ENCODE measurements at places on chromosomes 11 and 22. TPM values are rescaled to one million over a fixed set of nuclear protein-coding genes. Genes with fewer than 3 reads are reported as not detected.

DNA sequence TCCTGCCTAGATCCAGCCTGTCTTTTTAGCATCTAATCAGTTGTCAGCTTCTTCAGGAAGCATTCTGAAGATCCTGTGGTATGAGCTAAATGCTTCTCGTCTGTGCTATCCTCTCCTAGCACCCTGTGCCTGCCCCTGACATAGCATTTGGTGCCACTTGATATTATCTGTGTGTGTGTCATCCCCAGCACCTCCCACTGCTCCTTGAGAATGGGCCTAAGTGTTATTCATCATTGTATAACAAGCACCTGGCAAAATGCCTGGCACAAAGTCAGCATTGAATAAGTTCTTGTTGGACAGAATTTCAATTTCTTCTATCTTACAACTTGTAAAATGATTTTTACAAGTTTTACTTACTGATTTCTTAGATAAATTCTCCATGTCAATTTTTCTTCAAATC, 28.1 kb upstream of the OLFML1 start:
- no peak for DNase-seq
- no peaks in the 10 kb centered on the region for H3K36me3 ChIP-seq
- H3K27me3 ChIP-seq = no peaks in the 10 kb centered on the region
- peak overlapping the region; percentile 29 for H3K27ac ChIP-seq
- H3K4me3 ChIP-seq = no peak overlapping the region

DNA sequence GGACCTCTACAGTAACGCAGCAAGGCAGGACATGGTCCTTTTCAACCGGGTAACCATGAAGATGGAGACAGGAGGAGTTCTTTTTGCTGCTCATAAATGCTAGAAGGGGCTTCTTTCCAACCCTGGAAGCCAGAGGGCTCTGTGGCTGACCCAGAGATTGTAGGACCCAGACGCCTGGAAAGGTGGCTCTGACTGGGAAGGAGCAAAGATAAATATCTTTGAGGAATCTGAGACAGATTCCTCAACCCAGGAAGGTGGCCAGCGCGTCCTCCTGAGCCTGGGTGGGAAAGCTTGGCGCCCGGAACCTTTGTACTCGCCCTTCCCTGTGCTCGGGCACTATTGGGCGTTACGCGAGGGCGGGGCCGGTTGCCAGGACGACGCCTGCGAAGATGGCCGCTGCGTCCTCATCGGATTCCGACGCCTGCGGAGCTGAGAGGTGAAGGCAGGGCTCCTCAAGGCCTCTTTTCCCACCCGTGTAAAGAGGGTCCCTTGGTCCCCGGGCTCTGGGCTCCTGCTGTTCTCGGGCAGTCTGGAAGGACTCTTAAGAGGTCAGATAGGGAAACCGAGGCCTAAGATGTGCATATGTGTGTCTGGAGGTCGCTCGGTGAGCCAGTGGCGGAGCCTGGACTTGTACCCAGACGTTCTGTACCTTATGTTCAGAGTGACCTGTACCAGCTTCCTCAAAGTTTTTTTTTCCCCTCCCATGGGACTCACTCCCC, at the start of gene BBS1:
Gene BBS1 (plus strand): TSS at position 365 of the 719 bp plus-strand sequence. CDS start 25 bp downstream, at position 390.
- H3K27ac ChIP-seq = peak within 1 kb of the TSS; percentile 81
- H3K4me3 ChIP-seq = peak within 1 kb of the TSS; percentile 89
- peak; percentile 61 for DNase-seq
- peaks cover 14% of the 10 kb centered on the region for H3K4me1 ChIP-seq

OR8A1 gene
- total RNA-seq = not detected

DNA sequence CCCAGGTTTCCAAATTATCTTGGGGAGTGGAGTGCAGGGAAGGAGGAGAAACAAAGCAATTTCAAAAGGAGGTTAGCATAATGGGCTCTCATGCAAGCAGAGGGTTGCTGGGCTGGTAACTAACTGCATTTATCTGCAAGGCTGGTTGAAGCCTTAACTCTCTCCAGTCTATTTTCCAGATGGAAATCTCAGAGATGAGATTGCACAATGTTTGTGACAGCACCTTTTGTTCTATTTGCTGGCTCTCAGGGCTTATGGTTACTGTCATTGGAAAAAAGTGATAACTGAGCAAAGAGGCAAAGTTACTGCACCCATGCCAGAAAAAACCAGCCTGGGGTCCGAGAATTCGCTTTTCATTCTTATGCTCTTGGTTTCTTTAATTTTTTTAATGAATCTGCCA, 33.2 kb downstream of the ABCC8 start:
- no peaks in the 10 kb centered on the region for H3K36me3 ChIP-seq
- no peak overlapping the region for H3K27ac ChIP-seq
- H3K4me1 ChIP-seq = peaks cover 8% of the 10 kb centered on the region
- peaks cover 39% of the 10 kb centered on the region for H3K27me3 ChIP-seq

GRCh38 chr22:19806213-19807160, 45.9 kb downstream of the TBX1 start:
- no peak overlapping the region for H3K27ac ChIP-seq
- no peaks in the 10 kb centered on the region for H3K36me3 ChIP-seq
- peak; percentile 8 for DNase-seq

KCNQ1 gene
- total RNA-seq = 18.6 TPM

GDPD4 gene
- total RNA-seq = not detected

- DNase-seq = no peak
- no peaks in the 10 kb centered on the region for H3K4me1 ChIP-seq
- no peaks in the 10 kb centered on the region for H3K36me3 ChIP-seq
- H3K27ac ChIP-seq = no peak overlapping the region
Observed at GRCh38 chr11:131353766-131354165, 16.6 kb upstream of the NTM start.

- H3K4me1 ChIP-seq = peaks cover 5% of the 10 kb centered on the region
- peaks cover 3% of the 10 kb centered on the region for H3K36me3 ChIP-seq
- no peak overlapping the region for H3K4me3 ChIP-seq
- DNase-seq = no peak
- H3K27me3 ChIP-seq = peaks cover 23% of the 10 kb centered on the region
- H3K27ac ChIP-seq = no peak overlapping the region
Observed at GRCh38 chr22:35575116-35575748, 34.6 kb downstream of the RASD2 start.

DNA sequence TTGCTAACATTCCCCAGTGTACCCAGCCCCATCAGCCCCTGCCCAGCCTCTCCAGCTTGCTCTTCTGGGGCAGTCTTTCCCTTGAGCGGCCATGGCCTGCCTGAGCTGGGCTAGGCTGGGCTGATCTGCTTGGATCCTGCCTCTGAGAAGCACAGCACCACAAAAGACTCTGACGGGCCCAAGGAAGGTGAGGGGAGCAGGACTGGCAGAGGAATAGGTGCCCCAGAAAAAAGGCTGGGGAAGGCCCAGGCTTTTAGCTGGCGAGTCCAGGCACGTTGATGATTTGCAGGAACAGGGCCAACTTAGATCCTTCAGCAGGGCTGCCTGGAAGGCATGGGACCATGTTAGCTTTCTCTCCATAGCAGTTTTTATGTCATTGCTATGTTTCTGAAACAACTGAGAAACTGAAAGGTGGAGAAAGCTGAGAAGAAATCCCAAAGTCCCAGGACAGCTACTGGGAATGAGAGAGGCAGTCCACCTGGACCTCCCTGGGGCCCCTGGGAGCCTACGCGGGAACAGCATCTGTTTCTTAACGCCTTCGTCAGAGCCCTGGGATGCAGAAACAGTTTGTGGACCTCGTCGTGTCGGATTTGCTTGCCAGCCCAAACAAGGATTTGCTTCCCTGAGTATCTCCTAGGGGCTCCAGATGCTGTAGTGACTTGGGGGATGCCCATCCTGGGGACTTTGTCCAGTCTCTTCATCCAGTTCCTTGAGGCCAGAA, 24.4 kb upstream of the FXYD6 start:
- no peak overlapping the region for H3K4me3 ChIP-seq
- H3K4me1 ChIP-seq = peaks cover 8% of the 10 kb centered on the region
- H3K27me3 ChIP-seq = peaks cover 20% of the 10 kb centered on the region
- H3K36me3 ChIP-seq = peaks cover 5% of the 10 kb centered on the region

EFCAB6 gene
- total RNA-seq = 0.16 TPM

DNA sequence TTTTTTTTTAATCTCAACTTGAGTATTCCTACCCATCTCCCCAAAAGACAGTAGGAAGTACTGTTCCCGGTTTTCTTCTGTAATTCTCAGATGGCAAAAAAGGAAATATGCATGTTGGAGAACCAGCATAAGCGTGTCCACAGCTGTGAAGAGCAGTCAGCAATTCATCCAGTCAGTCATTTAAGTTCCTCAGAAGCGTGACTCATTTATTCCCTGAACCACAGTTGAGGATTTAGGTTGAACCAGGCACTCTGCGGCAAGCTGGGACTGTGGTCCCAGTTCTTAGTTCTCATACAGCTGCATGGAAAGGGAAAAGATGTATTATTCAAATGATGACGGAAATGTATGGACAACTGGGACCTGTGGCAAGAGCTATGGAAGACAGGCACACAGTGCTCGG, 61.0 kb upstream of the MYO18B start:
- H3K27me3 ChIP-seq = peaks cover 6% of the 10 kb centered on the region
- no peak for DNase-seq
- no peak overlapping the region for H3K4me3 ChIP-seq
- H3K36me3 ChIP-seq = no peaks in the 10 kb centered on the region

VSIG10L2 gene
- total RNA-seq = not detected

DNA sequence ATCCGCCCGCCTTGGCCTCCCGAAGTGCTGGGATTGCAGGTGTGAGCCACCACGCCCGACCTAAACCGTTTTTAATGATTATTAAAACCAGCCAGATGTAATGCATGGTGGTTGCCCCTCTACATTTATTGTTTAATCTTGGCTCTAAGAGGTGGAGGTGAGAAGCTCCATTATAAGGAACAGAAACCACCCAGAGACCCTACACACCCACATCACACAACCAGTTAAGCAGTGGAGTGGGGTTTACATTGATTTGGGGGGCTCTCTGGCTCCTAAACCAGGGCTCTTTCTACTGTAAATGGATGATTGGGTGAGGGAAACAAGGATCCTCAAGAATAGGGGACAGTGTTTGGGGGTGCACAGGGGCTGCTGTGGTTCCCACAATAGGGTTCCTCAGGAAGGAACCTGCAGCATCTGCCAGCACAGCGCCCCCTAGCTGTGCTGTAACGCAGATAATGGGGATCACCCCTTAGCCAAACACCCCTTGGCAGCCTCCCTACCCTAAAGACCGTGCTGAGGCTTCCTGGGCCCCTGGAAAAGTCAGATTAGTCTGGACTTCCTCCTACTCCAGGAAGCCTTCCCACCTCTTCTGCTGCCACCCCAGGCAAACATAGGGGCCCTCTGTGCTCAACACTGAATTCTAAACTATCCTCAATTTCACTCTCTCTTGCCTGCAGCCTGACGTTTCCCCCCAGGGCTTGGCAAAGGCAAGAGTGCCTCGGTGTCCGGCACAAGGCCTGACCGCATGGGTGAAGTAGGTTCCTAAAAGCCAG, 2.4 kb downstream of the MPST start:
- no peaks in the 10 kb centered on the region for H3K36me3 ChIP-seq
- peak; percentile 47 for DNase-seq
- H3K27me3 ChIP-seq = no peaks in the 10 kb centered on the region

GRCh38 chr11:42528471-42528870, 783.3 kb upstream of the API5 start:
- DNase-seq = no peak
- no peaks in the 10 kb centered on the region for H3K27me3 ChIP-seq
- no peak overlapping the region for H3K4me3 ChIP-seq
- no peaks in the 10 kb centered on the region for H3K4me1 ChIP-seq
- H3K27ac ChIP-seq = no peak overlapping the region

DNA sequence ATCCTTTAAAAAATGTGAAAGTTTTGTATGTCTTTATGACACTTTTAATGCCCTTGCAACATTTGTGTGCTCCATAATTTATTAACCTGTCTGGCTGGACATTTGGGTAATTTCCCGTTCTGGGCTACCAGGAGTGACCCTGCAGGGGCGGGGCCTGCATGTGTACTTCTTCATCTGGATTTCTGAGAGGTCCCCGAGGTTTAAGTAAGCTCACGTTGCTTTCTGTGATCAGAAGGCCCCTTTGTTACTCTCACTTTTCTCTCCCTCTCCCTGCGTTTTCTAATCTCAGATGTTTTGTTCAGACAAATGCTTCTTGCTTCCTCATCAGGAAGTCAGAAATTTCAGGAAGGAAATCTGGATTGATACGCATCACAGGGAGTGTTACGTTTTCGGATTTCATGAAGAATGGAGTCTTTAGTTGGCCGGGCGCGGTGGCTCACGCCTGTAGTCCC, 78.9 kb upstream of the CRYBB3 start:
- H3K27ac ChIP-seq = no peak overlapping the region
- H3K36me3 ChIP-seq = peaks cover 2% of the 10 kb centered on the region
- no peaks in the 10 kb centered on the region for H3K27me3 ChIP-seq
- no peak for DNase-seq

DNA sequence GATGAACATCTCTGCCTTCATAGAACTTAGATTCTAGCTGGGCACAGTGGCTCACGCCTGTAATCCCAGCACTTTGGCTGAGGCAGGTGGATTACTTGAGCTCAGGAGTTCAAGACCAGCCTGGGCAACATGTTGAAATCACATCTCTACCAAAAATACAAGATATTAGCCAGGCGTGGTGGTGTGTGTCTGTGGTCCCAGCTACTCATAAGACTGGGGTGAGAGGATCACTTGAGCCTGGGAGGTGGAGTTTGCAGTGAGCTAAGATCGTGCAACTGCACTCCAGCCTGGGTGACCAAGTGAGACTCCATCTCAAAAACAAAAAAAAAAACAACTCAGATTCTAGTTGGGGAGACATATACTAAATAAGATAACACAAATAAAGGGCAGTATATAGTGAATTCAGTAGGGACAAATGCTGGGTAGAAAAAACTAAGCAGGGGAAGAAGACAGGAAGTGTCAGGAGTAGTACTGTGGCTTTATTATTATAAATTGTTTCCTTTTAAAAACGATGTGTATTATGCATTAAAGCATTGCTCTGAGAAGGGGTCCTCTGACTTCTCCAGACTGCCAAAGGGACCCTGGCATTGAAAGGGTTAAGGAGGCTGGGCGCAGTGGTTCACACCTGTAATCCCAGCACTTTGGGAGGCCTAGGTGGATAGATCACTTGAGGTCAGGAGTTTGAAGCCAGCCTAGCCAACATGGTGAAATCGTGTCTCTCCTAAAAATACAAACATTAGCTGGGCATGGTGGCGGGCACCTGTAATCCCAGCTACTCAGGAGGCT, 46.7 kb downstream of the PACS1 start:
- H3K27me3 ChIP-seq = no peaks in the 10 kb centered on the region
- peak overlapping the region; percentile 94 for H3K27ac ChIP-seq
- no peak for DNase-seq
- peaks cover 7% of the 10 kb centered on the region for H3K36me3 ChIP-seq

TMEM135 gene
- total RNA-seq = 25.3 TPM
